Renal cortex interstitium (tissue), 15 donors: ENCODE measurements at places on chromosomes 11 and 22. TPM values are rescaled to one million over a fixed set of nuclear protein-coding genes. Genes with fewer than 3 reads are reported as not detected.

CHRM1 gene
- 0.09 TPM for polyA plus RNA-seq

DNA sequence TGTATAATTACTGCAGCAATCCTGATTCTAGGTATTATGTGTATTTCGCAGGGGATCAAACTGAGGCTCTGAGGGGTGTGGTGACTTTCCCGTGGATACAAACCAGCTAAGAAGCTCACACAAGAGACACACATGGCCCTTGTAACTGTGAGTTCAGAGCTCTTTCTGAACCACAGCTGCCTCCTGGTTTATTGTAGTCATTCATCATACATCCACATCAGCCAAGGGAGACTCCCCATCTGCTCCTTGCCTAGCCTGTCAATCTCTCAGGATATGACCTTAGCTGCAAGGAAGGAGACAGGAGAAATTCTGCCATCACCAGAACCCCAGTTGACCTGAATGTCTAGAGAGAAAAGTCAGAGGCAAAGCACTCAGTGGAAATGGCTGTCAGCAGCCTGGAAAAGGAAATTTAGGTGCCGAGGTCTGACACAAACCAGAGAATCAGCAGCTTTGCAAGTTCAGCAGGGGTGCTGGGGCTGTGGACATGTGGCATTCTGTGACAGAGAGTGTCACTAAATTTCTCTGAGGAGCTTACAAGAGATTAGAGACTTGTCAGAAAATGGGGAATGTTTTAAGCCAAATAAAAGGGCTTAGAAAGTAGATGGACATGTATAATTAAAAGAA, 209.5 kb downstream of the AASDHPPT start:
- DNase-seq = no peak

DNA sequence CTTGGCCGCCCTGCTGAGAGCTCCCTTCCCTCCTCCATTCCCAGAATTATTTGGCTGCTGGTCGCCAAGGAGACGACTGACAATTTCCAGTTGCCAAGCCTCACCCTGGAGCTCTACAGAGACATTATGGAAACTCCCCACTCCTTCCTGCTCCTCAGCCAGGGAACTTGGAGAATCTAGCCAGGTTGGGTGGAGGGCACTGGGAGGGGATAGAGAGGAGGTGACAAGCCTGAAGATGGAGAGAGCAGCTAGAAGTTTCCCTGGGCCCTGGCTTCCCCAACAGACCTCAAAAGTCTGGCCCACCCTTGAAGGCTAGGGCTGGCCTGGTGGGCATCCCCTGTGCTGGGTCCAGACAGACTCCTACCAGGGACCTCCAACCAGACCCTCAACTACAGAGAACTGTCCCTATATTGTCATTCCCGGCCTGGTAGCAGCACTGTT, 6.7 kb upstream of the VSIG10L2 start:
- DNase-seq = no peak

DNA sequence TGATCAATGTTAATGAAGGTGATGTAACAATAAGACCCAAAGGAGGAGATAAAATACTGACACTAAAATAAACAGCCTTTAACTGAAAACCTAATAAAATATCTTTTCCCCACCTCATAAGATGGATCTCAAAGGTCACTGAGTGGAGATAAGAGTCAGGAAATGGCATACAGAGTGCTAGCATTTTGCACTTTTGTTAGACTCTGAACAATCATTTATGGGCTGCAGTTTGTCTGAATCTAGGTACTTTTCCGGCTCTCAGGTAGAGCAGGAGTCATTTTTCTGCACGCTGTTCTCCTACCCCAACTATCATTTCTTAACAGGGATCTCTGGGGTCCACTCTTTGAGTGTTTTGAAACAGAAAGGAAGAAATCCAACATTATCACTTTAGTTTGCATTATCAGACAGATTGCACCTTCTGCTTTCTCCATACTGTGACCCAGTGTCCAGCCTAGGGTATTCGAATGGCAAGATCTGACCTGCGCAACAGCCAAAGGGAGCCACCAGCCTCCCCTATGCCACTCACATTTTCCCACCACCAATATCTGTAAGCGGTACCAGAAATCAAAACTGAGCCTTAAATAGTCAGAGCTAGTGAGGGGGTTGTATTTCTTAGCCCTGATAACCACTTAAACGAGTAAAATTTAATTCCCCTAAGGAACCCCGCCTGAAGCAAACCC, 863 bp downstream of the SIAE start:
- no peak for DNase-seq

GRCh38 chr22:19430890-19431541, 517 bp downstream of the HIRA start:
- DNase-seq = no peak

DNA sequence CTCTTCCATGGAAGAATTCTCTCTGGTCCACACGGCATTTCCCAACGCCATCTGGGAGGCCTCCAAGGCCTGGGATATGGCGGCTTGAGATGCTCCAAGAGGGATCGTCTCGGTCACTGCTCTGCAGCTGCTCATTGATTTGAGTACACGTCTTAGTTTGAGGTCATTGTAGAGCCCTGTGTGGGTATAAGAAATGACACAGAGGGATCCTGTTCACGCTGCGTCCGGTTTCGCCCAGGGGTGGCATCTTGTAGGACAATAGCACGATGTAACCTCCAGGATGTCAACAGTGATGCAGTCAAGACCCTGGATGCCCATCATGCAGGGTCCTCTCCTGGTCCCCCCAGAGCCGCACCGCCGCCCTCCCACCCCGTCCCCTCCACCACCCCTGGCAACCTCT, 564.6 kb downstream of the BRD1 start:
- no peak for DNase-seq

- no peak for DNase-seq
Observed at GRCh38 chr11:134245434-134245833, 7.7 kb downstream of the THYN1 start.

- DNase-seq = no peak
Observed at GRCh38 chr22:49900441-49901230, 17.6 kb downstream of the ALG12 start.
